ENCODE measurements at places on chromosomes 7 and 10.

DNA sequence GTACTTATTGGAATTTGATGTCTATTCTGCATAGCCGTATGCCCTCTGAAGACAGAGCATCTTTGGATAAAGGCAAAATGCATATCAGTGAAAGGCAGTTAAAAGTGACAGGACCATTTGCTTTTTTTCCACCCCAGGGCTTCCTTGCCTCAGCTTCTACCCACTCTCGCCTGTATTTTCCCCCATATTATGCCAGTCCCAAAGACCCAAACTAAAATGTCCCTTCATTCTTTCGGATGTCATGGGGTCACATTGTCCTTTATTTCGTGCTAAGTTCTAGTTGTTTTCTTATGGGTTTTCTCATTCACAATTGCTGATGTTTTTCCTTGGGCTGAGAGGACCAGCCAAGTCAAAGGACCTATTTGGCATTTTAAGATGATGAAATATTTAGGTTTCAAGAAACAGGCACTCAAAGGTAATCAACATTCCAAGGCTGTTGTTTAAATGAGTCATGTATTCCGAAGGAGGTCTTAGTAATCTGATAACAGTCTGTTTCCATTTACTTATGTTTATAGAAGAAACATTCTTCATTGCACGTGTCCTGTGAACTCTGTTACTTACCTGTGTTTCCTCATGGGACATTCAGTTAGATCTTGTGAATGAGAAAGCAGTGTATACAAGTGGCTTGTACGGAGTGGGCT is 74.1 kb downstream of the DNAH11 start:
- no peaks in the 10 kb centered on the region for H3K27me3 ChIP-seq

- no peaks in the 10 kb centered on the region for H3K36me3 ChIP-seq
- no peak for DNase-seq
- peaks cover 10% of the 10 kb centered on the region for H3K4me1 ChIP-seq
- H3K27me3 ChIP-seq: no peaks in the 10 kb centered on the region
Measured at GRCh38 chr7:107390916-107391315, 78.9 kb upstream of the GPR22 start.

DNA sequence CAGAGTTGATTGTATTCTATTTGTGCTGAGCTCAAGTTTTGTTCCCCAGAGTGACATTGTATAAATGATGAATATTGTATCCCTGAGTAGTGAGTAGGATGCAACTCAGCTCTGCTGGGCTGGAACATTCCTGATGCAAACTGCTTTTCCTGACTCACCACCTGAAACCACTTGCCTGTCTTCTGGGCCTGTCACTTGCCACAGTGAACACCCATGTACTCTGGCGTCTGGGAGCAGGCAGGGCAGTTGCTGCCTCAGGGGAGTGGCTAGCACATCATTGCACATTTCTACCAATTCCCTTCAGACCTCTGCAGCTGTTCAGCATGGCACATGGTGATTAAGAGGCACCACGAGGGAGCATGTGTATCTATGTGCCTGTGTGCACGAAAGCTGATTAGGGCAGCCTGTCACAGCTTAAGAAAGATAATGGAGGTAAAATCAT is 157.3 kb downstream of the SND1 start:
- no peaks in the 10 kb centered on the region for H3K27me3 ChIP-seq
- no peak overlapping the region for H3K4me3 ChIP-seq
- H3K4me1 ChIP-seq: peaks cover 17% of the 10 kb centered on the region

DNA sequence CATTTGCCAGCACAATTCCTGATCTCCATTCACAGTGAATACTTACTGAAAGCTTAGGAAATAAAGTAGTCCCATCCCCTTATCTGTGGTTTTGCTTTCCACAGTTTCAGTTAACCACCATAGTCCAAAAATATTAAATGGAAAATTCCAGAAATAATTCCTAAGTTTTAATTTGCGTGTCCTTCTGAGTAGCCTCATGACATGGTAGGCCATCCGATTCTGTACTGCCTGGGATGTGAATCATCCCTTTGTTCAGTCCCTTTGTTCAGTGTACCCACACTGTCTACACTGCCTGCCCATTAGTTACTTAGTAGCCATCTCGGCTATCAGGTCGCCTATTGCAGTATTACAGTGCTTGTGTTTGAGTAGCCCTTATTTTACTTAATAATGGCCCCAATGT is 14.2 kb downstream of the RAB11FIP2 start:
- no peak overlapping the region for H3K4me3 ChIP-seq
- no peaks in the 10 kb centered on the region for H3K27me3 ChIP-seq
- DNase-seq: no peak
- peaks cover 10% of the 10 kb centered on the region for H3K36me3 ChIP-seq
- H3K27ac ChIP-seq: no peak overlapping the region

GRCh38 chr7:84339306-84339705 is 144.7 kb upstream of the SEMA3A start:
- no peaks in the 10 kb centered on the region for H3K27me3 ChIP-seq
- DNase-seq: no peak
- no peaks in the 10 kb centered on the region for H3K36me3 ChIP-seq
